ENCODE measurements at places on chromosomes 4 and X.

- DNase-seq, result peak; percentile 14
These were observed 605 bp upstream of the FAT1 start for GRCh38 chr4:186724058-186724863.

GRCh38 chr4:101367201-101367600 lies 19.9 kb upstream of the PPP3CA start:
- no peak for DNase-seq

DNA sequence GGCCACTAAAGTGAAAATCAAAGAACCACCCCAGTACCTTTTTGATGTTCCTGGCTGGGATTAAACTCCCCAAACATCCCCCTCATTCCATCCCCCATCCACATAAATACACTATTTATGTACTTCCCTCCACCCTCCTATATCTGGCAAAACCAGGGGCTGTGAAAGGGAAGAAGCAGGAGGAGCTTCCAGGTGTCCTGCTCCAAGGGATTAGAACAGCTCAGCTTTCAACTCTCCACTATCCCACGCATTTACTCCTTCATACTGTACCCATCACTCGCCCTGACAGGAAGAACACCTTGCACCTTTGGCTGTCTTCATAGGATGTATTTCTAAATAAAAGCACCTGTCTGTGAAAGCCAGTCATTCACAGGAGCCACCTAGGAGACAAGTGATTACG lies 140.0 kb downstream of the HHIP start:
- DNase-seq, result no peak

DNA sequence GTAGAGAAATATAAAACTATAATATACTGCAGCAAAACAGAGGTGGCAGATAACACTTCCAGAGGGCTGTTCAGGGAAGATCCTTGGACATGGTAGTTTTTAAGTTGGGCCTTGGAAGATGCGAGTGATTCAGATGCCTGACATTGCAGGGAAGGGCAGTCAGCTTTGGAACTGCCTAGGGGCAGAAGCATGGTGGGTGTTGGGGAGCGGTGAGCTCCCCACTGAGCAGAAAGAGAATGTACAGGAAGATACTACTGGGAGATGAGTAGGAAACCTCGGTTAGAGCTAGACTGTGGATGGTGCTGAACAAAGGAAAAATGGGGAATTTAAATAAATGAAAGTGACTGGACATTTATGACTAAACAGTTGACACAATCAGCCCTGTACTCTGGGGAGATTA lies 24.9 kb upstream of the SEC24B start:
- DNase-seq, result no peak

GRCh38 chrX:23930894-23931604 lies 23.2 kb downstream of the CXorf58 start:
- no peak for DNase-seq

DNA sequence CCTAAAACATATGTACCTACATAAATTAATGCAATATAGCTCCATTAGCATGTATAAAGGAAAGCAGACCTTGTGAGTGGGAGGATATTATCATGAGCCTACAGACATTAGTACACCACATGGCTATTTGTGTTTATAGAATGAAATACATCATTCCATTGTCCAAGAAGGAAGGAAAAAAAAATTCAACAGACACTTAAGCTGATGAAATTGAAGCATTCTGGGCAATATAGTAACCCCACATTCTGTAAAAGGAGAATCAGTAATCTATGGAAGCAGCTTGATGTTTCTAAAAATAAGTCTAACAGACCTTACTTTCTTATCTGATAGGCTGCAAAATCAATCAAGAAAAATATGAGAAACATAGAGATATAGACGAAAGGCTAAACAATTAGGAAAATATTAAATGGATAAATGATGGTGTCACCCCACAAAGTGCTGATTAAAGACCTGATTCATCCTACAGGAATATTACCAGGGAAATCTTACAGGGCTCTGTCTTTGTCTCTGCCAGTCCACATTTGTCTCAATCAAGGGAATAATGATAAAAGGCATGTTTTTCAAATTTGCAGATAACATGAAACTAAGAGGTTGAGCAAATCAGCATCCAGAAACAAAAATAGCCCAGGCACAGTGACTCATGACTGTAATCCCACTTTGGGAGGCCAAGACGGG lies 76.8 kb downstream of the COMMD8 start:
- no peak for DNase-seq

- no peak for DNase-seq
These were observed 90.8 kb upstream of the TSPAN5 start for GRCh38 chr4:98749206-98749605.

DNA sequence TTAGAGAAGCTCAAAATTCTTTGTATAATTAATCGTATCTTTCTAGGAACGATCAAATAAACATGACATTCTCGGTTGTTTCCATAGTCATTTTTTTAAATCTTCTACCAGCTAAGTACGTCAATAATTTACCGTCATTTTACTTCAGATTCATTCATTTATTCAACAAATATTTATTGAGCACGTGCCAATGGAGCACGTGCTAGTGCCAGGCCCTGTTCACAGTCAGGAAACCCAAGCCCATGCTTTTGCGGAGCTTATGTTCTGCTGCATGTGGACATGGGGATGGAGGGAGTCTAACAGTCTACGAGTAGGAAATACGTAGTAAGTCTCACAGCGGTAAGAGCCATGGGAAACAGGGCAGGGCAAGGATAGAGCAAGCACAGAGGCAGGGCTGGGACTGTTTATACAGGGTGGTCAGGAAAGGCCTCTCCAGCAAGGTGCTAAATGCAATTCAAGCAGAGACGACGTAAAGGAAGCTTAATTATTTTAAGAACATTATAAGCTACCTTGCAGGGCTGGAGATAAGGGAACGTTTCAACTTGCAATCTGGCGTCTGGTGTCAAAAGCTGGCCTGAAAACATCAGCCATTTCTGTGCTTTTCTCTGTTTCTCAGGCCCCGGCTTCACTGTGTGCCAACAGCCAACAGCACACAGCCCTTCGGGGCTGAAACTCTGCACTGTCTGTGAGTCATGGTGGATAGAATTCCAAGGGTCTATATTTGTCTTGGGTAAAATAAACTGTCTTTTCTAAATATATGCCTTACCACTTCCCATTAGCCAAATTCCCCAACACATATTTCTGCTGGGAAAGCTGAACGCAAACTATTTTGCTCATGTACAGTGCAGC lies 517.1 kb upstream of the ZFP42 start:
- DNase-seq, result no peak

- no peak for DNase-seq
These were observed 27.7 kb downstream of the PAK3 start for GRCh38 chrX:111123606-111124179.

DNA sequence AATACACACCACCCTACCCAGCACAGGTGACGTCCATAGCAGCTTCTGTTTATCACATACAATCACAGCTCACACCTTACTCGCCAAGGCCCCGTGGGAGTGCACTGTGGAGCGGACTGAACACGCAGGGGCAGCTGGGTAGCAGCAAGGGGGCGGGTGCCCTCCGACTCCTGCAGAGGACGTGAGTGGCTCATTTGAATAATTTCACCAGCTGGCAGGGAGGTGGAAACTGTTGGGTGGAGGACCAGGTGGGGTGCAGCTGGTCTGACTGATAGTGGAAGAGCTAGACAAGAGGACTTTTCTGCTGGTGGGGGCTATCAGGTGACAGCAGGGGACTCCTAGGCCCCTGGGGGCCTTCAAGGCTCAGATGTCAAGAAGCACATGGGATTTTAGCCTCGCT lies 16.3 kb downstream of the MAN2B2 start:
- DNase-seq, result no peak

GRCh38 chr4:113678641-113679040 lies 82.9 kb downstream of the CAMK2D start:
- no peak for DNase-seq

DNA sequence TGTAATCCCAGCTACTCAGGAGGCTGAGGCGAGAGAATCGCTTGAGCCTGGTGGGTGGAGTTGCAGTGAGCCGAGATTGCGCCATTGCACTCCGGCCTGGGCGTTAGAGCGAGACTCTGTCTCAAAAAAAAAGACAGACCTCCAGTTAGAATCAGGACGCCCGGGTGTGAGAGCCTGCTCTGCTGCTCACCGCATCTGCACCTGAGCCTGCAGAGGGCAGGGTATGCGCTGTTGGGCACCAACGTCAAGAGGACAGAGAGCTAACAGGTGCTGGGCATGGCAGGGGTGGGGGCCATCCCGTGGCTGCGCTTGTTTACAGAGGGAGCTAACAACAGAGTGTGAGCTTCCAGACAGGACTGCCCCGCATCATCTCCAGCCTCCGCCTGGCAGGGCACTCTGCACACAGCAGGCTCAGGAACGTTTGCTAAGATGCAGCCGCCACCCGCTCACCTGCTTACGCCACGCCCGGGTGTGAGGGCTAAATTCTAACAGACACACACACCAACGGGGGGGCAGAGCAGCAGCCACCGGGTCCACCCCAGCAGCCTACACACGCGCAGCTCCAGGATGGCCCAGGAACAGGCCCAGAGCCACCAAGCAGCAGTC lies 50.0 kb upstream of the CPLX1 start:
- no peak for DNase-seq

Measured in NCI-H1105 treated with DMSO at 0.1 percent for 48 hours (cell line).